ENCODE measurements at places on chromosomes 2 and 18.

GRCh38 chr18:45920367-45920766, 46.8 kb downstream of the EPG5 start:
- DNase-seq: peak; percentile 15

DNA sequence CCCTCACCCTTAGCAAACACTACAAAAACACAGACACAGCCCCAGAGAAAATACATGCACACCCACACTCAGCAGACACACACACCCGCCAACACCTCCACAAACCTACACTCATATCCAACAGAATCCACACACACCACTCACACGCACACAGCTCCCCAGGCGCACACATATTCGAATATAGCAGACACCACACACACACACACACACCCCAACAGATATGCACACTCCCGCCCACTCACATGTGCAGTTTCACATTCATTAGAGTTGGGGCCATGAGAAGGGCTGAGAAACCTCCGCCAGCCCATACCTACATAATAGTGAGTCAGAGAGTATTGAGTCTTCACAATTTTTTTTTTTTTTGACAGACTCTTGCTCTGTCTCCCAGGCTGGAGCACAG, 29.4 kb upstream of the NOTO start:
- no peak for DNase-seq

- no peak for DNase-seq
Observed at GRCh38 chr2:156385242-156385641, 50.9 kb upstream of the GPD2 start.

- no peak for DNase-seq
Observed at GRCh38 chr2:42796427-42797248, 4.3 kb upstream of the HAAO start.

- no peak for DNase-seq
Observed at GRCh38 chr2:7292154-7292691, 375.0 kb downstream of the RNF144A start.

- DNase-seq: peak; percentile 66
Observed at GRCh38 chr2:37648331-37649011, 23.0 kb downstream of the CDC42EP3 start.

GRCh38 chr18:36108601-36109000, 20.5 kb downstream of the SLC39A6 start:
- no peak for DNase-seq

DNA sequence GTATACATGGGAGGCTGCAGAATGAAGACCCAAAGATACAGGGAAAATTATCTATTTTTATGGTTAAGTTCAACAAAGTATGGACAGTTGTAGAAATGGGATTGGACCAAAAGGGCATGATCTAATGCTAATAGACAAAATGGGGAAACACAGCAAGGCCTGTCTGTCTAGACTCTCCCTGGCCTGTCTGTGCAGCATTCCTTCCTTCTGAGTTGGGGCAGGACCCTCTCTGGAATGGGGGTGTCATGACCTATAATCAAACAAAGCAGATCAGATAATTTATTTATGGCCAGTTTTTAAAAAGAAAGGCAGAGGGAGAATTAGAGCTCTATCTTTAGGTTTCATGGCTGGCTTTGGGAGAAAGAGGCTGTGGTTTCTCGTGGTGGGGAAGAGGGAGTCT, 104.4 kb downstream of the CTIF start:
- no peak for DNase-seq

GRCh38 chr2:84458551-84459017, 496 bp downstream of the SUCLG1 start:
- peak; percentile 41 for DNase-seq

GRCh38 chr18:42525905-42526304, 570.9 kb downstream of the PIK3C3 start:
- DNase-seq: no peak

DNA sequence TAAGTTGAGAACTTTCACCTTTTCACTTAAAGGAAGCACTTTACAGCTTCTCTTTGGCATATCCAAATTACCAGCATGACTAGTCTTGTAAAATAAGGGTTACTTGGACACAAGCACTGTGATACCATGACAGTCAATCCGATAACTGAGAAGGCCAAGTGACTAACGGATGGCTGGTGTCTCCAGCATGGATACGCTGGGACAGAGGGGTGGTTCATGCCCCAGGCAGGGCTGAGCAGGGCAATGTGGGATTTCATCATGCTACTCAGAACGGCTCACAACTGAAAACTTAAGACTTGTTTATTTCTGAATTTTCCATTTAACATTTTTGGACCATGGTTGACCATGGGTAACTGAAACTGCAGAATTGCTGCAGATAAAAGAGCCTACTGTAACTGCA, 43.1 kb upstream of the GPR155 start:
- DNase-seq: no peak

GRCh38 chr2:226905718-226906117, 69.9 kb downstream of the RHBDD1 start:
- DNase-seq: no peak

- no peak for DNase-seq
Observed at GRCh38 chr2:19349911-19350677, 8.3 kb downstream of the OSR1 start.

- DNase-seq: no peak
Observed at GRCh38 chr2:44929735-44930273, 11.7 kb upstream of the SIX3 start.

DNA sequence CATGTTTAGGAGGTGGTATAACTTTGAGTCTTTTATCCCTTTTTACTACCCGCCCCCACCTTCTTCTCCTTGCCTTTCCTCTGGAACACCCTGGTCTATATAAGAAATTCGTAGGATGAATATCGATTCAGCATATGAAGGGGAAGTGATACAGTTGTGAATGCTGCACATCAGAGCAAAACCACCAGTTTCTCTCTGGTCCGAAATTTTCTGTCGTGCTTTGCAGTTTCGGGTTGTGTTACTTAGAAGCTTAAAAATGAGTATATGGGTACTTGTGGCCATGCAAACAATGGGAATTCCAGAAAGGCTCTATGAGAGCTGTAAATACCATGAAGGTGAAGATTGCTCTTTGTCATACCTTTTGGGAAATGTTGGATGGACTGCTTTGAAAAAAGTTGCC, 60.6 kb downstream of the DAW1 start:
- DNase-seq: no peak

- no peak for DNase-seq
Observed at GRCh38 chr18:45127405-45127804, 446.7 kb downstream of the SETBP1 start.

- DNase-seq: no peak
Observed at GRCh38 chr2:85433511-85434089, 15.1 kb downstream of the SH2D6 start.

DNA sequence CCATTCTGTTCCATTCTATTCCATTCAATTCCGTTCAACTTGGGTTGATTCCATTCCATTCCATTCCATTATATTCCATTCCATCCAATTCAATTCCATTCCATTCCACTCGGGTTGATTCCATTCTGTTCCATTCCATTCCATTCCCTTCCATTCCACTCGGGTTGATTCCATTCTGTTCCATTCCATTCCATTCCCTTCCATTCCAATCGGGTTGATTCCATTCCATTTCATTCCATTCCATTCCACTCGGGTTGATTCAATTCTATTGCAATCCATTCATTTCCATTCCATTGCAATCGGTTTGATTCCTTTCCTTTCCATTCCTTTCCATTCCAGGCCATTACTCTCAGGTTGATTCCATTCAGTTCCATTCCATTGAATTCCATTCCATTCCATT, 1138.4 kb downstream of the RPIA start:
- DNase-seq: no peak

- DNase-seq: no peak
Observed at GRCh38 chr2:157172239-157172638, 85.3 kb upstream of the GALNT5 start.

DNA sequence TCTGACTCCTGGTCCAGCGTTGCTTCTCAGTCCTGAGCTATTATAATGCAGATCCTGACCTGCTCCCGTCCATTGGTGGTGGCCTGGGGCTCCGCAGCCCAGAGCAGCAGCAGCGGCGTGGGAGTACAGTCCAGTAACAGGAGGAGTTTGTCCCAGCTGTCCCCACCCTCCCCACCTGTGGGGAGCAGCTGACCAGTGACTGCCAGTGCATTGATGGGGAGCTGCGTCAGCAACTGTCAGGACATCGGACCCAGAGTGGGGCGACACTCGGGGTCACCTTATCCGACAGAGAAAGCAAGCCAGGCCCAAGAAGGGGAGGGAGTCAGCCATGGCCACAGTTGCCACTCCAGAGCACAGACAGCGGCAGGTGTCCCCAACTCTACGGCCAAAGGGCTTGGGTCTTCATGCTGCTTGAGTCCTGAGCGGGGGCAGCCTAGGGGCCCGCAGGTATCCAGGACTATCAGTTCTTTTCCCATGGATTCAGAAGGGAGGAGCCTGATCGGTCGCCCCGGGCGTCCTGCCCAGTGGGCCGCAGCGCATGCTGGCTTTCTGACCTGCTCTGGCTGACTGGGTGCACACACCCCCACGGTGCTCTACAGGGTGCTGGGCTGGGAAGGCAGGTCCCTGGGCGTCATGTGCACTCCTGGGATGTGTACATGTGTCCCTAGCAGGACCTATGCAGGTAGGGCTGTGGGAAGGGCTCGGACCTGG, 29.7 kb downstream of the DNMT3A start:
- no peak for DNase-seq

DNA sequence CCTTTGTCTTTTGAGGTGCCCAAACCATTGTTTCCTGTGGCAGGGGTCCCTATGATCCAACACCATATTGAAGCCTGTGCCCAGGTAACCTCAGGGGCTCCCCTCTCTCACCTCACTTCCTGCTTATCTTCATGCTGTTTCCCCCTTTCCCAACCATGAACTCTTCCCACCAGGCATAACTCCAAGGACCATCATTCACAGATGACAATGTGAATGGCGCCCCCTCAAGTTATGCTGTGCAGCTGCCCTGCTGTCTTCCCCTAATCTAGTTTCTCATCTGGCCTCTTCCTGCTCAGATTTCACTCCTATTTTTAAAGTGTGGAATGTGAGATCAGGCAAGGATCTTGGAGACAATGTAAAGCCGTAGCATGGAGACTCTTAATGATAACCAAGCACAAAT, 1.4 kb downstream of the GMPPA start:
- no peak for DNase-seq

DNA sequence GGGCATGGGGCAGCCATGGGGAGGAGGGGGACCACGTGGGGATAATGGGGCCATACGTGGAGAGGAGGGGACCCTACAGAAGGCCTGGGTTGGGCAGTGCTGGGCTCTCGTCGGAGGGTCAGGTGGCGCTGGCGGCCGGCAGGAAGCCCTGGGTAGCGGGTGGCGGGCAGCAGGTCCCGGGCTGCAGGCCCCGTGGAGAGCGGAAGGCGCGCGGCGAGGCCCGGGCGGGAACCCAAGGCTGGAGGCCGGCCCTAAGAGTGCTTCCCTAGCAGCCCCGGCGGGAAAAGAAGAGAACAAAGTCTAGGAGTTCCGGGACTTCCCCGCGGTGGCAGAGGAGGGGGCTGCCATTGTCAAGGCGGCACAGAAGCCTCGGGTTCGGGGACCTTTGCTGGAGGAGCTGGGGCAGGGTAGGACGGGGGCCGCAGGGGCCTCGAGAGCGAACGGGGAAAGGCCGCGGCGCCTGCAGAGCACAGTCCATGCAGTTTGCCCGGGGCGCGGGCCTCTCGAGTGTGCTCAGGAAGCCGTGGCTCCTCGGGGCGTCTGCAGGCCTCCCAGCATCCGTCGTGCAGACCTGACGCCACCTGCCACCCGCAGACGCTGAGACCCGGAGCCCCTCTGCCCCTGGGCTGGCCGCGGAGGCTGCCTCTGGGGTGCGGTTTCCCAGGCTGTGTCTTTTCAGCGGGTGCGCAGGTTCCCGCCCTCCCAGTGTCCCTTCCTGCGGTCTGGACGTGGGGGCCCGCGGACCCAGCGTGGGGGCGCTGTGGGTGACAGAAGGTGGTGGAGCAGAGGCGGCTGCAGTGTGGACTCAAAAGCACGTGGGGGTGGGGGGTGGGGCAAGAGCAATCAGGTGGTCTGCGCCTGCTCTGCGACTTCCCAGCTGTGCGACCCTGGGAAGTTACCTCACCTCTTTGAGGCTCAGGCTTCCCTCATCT, 19.4 kb upstream of the NCL start:
- peak; percentile 48 for DNase-seq

- DNase-seq: peak; percentile 81
Observed at GRCh38 chr2:86825693-86826381, 35.1 kb upstream of the CD8A start.

GRCh38 chr18:75211953-75212750, 1.6 kb downstream of the TSHZ1 start:
- peak; percentile 35 for DNase-seq

DNA sequence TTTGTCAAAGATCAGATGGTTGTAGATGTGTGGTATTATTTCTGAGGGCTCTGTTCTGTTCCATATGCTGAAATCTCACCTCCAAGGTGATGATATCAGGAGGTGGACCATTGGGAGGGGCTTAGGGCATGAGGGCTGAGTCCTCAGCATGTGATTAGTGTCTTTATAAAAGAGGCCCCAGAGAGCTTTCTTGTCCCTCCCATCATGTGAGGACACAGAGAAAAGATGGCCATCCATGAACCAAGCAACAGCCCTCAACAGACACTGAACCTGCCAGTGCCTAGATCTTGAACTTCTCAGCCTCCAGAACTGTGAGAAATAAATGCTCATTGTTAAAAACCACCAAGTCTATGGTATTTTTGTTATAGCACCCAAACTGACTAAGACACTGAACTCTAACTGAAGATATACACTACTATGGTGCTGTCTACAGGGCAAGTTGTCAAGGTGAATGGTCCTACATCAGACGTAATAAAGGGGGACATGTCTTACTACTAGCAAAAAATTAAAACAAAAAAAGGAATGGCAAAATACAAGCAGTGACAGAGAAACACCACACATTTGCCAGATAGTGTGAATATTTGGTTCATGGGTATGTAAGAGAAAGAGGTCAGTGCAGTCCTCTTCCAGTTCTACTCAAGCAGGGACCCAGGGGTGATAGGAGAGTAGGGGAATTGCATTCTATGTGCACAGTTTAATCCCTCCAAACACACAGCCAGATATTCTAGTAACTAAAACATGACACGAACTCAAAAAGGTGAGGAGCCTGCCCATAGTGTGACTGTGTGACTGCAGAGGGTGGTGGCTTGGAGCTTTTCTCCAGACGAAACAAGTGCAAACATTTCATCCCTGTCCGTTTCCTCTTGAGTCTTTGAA, 164.4 kb upstream of the MYCN start:
- no peak for DNase-seq

DNA sequence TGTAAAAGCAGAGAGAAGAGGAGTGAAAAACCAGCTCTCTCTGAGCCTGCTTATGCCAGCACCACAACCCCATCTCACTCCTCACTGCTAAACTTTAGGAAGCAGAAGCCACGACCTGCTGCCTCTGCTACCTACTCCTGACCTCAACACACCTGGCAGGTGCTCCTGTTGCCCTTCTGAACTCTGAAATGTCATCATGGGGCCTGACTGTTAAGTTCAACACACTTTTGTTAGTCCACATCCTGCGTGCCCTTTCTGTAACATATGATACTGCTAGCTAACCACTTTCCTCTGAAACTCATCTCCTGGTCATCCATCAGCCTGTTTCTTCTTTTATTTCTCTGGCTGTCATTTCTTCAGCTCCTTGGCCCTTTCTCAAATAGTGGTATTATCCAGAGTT, 118.1 kb downstream of the EPB41L3 start:
- DNase-seq: no peak

DNA sequence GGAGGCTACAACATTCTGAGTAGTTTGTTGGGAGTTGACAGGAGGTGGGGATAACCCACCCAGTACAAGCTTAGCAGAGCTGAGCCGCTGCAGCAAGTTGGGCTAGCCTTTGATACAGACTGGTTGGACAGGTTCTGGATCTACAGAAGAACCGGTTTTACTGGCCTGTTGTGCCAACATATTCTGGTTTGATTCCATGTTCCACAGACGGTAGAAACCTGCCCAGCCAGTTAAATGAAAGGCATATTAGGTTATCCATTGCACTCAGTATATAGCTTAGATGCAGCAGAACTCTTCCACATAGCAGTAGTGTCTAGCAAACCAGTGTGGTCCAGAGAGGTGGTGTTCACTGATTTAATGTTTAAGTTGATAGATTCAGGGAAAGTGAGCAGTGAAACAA, 19.3 kb upstream of the RBBP8 start:
- DNase-seq: no peak

Measured in CD4-positive, CD25-positive, alpha-beta regulatory T cell (primary cell).